Retina (tissue), 1 donor: ENCODE measurements at places on chromosomes 2 and 18.

DNA sequence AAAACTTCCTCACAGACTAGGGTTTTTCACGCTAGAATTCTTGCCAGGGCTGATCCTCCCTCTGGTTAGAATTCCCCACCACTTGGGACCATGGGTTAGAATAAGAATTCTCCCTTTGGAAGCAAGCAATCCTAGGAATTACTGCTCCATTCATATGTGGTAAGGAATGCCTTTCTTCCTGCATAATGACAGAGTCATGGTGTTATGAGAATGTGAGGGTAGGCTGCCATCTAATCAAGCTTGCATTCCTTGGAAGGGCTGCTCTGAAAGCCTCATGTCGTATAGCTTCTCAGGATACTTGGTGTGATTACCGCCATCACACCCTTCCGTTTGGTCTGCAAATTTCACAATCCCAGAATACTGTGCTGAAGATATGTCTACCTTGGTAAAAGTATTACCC lies 1282.4 kb upstream of the PIK3C3 start:
- DNase-seq = no peak

DNA sequence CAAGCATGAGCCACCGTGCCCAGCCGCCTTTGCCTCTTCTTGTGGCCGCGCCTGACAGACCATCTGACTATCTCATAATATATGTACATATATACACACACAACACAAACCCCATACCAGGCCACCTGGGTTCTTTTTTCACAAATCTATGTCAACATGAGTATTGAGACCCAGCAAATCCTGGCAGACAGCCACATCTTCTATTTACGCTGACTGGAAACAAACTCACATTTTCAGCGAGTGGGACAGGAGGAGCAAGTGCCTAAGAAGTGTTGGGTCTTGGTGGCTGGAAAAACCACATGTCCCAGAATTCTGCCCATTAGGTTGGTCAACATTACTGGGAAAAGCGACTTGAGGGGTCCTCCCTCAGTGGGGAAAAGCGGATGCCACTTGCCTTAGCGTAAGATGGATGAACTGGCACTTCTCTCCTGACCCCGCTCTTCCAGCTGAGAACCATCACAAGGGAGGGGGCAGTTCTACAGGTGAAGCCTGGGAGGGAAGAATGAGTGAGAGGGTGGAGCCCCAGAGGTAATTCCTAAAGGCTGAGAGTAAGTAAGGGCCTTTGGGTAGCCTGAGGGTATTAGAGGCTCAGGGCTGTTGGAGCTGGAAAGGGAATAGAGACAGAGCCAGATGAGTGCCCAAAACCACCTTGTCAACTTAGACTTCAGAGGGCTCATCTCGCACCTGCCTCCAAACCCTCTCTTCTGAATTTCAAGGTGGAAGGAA lies 1.9 kb downstream of the SCYGR3 start:
- DNase-seq = no peak

DNA sequence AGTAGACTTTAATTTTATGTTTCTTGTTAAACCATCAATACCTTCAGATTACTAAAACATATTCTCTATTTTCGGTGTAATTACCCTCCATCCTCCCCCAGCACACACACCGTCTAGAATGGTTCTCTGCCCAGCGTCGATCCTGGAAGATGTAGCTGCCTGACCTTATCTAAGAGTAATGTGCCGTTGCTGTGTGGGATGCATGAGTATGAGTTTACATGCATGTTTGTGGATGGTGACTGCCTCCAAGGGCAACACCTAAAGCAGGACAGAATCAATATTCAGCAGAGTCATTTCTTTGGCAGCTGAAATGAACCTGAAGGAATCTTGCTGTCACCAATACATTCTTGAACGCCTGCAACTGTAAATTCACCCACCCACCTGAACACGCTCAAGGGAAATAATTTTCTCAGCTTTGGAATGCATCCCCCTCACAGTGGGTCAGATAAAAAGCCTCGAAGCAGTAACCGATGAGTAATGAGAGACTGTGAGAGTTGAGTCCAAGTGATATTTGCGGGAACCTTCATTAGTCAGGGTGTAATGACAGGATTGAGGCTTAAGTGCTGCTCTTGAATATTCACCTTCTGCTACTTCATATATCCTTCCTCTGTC lies 155.8 kb upstream of the RND3 start:
- no peak for DNase-seq

- DNase-seq = no peak
Measured at GRCh38 chr2:85674417-85674816, 6.4 kb upstream of the SFTPB start.

- DNase-seq = no peak
Measured at GRCh38 chr2:10772201-10772867, 40.3 kb downstream of the PDIA6 start.

GRCh38 chr2:108125581-108125980 lies 114.2 kb upstream of the SULT1C3 start:
- no peak for DNase-seq

DNA sequence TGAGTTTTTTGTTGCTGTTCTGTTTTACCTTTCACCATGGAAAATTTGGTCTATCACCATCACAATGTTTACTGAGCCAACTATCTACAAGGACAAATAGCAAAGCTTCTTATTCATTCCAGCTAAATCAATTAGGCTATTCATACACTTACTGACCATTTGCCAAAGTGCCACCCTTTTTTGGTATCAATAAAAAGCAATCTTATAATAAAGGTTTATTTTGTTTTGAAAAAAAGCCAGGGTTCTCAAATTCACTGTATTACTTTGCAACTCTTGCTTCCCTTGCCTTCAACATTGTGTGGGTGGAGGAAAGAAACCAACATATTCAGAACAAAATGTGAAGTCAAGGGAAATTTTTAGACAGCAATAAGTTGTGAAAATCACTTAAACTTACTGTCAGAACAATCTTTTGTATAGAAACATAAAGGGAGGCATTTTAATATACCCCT lies 15.3 kb downstream of the PELI1 start:
- no peak for DNase-seq

DNA sequence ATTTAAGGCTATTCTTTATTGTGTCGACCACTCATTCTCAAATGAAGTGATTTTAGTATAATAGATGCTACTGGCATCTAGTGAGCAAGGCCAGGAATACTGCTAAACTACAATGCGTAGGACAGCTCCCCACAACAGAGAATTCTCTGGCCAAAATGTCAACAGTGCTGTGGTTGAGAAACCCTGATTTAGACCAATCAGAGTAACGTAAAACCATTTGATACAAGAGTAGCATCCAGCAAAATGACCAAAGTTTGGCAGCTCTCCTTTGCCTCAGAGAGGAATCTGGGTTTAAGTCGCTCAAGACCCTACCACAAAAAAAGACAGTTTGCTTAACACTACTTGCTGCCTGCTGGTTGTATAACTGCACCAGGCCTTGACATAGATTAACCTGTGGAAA lies 37.0 kb upstream of the TTN start:
- no peak for DNase-seq

- no peak for DNase-seq
Measured at GRCh38 chr2:220696280-220696669, 875.8 kb downstream of the EPHA4 start.

GRCh38 chr2:48251437-48252148 lies 278.4 kb upstream of the STON1 start:
- no peak for DNase-seq

DNA sequence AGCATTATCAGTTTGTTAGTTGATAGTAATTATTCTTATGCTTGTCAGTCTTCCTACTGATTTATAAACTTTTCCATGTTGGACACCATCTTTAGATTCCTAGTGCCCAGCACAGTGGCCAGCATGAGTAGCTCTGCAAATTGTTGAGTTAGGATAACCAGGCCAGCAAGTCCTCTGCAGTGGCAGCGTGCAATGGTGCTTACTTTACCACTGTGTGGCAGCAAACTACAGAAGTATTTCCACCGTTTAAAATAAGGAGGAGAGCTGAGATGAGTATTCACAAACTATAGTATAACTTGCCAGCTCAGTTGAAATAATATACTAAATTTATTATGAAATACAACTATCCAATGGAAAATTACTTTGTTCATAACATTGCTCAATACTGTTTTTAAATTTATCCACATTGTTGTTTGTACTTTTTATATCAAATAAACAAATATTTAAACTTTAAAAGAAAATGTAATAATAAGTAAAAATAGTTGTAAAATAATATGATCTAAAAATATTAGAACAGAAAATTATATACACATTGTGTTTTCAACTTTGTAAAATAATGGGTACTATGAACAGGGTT lies 9.3 kb upstream of the THADA start:
- no peak for DNase-seq

DNA sequence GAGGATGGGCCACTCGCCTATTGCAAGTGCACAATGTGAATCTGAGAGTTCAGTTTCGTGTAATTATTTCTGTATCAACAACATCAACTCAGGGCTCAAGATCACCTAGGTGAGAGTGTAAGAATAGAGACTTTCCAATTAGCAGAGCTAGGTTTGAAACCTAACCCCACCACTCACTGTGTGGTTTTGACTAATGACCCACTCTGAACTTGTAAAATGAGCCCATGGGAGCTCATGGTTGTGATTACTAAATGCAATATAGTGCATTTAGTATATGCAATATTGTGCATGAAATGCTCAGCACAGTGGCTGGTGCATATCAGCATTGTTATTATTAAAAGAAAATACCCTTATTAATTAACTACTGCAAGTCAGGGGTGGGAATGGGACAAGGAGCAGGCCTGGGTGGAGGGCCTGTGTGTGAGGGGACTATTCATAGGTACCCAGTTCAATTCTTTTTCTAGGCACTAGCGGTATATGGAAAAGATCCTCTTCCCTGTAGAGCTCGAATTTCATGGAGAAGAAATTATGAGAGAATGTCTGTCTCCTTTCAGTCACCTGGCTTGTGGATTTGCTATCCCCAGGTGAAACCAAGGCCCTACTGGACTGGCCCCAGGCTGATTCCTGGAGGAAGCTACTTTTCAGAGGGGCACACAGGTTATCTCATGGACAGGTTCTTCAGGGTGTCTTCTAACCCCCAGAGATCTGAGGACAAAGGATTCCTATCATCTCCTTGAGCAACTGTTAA lies 169.5 kb downstream of the GFPT1 start:
- no peak for DNase-seq

DNA sequence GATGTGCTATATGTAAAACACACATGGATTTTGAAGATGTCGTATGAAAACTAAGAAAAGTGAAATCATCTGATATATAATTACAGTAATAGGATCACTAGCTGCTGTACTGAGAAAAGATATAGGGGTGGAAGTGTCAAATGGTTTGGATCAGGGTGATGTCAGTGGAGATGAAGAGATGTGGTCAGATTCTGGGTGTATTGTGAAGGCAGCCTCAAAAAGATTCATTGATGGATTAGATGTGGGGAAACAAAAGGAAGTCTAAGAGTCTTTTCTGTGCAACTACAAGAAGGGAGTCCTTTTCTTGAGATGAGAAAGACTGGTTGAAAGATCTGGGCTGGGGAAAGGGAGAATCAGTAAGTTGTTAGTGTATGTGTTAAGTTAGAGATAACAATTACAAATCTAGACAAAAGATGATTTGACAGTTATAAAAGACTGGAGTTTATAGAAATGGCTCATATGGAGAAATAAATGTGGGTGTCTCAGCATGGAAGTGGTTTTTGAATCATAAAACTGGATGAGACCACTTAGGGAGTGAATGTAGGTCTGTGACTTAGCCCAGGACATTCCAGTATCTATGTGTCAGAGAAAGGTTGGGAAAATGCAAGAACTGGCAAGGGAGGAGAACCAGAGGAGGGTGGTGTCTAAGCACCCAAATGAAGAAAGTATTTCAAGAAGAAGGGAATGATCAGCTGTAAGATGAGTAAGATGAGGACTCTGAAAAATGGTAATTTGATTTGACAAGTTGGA lies 347.4 kb downstream of the PARD3B start:
- DNase-seq = no peak

GRCh38 chr2:118310681-118311429 lies 222.6 kb downstream of the INSIG2 start:
- peak; percentile 71 for DNase-seq

DNA sequence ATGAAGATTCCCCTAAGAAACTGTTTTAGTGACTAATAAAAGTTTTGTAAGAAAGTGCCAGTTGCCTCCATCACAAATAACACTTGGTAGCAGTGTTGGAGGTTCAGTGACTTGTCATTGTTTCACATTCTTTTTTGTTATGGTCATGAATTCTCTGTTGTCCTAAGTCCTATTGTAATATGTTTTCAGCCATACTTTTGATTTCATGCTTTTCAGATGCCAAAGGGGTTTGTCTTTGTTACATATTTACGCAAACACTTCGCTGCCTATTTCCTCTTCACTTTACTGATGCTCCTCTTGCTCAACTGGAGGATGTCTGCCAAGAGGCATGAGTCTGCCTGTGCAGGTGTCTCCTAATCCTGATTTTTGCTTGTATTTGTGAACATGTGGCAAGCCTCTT lies 66.6 kb downstream of the PHLPP1 start:
- no peak for DNase-seq

- DNase-seq = no peak
Measured at GRCh38 chr2:204732019-204732418, 186.7 kb downstream of the PARD3B start.

DNA sequence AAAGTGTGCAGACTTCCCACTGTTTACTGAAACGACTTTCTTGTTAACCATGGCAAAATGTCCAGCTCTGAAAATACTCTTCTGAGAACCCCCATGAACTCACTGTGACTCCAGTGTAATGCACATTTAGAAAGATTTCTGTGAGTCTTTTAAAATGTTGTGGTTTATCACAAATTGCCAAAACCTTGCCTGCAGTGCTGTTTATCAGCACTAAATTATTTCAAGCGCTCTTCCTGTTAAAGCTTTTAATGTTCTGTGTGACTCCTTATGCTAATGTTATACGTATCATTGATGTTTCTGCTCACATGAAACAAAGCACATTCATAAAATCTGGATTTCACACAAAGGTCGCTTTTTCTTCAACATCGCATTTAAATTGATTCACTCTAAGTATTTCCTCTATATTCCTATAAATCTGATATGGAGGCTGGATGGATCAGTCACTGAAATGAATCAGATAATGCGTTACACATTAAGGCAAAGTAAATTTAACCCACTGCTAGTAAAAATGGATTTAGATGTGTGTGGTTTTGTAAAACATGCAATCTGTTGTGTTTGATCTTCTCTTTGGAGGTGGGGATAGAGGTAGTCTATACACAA lies 521.2 kb downstream of the NYAP2 start:
- no peak for DNase-seq

DNA sequence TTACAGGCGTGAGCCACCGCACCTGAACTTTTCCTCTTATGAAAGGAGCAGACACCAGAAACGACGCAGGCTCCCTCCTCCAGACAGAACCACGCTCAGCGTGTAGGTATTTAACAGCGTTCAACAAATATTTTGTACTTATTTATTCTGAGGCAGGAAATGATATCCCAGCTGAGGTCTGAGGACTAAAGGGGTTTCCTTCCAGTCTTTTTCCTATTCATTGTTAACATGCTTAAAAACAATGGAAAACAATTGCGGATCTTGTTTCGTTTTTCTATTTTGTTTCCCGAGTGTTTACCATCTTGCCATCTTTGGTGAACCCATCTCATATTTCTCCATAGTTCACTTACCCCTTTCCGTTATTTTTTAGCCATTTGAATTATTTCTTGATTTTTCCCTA lies 43.7 kb upstream of the FOSL2 start:
- DNase-seq = no peak

DNA sequence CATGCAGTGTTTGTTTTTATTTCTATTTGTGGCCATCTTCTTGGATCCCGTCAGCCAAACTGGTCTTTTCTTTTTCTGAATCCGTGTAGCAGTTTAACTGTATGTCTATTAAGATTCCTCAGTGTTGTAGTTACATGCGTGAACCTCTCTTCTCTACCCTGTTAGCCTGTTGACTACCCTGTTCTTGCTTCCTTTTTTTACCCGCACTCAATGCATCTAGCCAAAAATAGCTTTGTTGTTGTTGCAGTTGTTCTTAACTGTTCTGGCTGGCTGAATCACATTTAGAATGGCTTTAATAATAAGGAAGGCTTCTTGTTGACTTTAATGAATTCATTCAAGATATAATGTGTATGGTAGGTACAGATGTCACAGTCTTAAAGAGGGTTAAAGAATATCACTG lies 137.1 kb downstream of the LCLAT1 start:
- no peak for DNase-seq
